ENCODE measurements at places on chromosomes 6 and 20. TPM values are rescaled to one million over a fixed set of nuclear protein-coding genes. Genes with fewer than 3 reads are reported as not detected.

The PRL gene
- total RNA-seq = not detected

The ASIP gene
- not detected for total RNA-seq

The SLCO4A1 gene
- total RNA-seq = 162 TPM

The BICRAL gene
- 3.5 TPM for total RNA-seq

The ANGPT4 gene
- total RNA-seq = not detected

The ZNF334 gene
- total RNA-seq = 0.58 TPM

The FARS2 gene
- total RNA-seq = 18.4 TPM

The MPIG6B gene
- not detected for total RNA-seq

The MYLK4 gene
- total RNA-seq = 0.11 TPM

The RPRD1B gene
- total RNA-seq = 40.1 TPM

The PCSK2 gene
- not detected for total RNA-seq

The FRK gene
- 0.46 TPM for total RNA-seq

The GATA5 gene
- total RNA-seq = 0.46 TPM

The FOXF2 gene
- total RNA-seq = not detected

The FNDC1 gene
- total RNA-seq = not detected

The KCNK16 gene
- not detected for total RNA-seq

The DLK2 gene
- total RNA-seq = 1.4 TPM

The LY6G6C gene
- total RNA-seq = 0.22 TPM

The C20orf144 gene
- total RNA-seq = not detected

The EMILIN3 gene
- total RNA-seq = not detected

The RPS6KA2 gene
- 5.1 TPM for total RNA-seq

The SLC35D3 gene
- not detected for total RNA-seq

The COL21A1 gene
- 1.0 TPM for total RNA-seq

The FABP7 gene
- not detected for total RNA-seq

The ULBP1 gene
- total RNA-seq = 0.86 TPM

The UBD gene
- total RNA-seq = not detected

The FLRT3 gene
- 2.6 TPM for total RNA-seq

The ELOVL4 gene
- total RNA-seq = 1.6 TPM

The TAPBP gene
- total RNA-seq = 67.2 TPM

The PLN gene
- not detected for total RNA-seq

The MEI4 gene
- total RNA-seq = not detected

The MYB gene
- 4.4 TPM for total RNA-seq

The DCDC2 gene
- total RNA-seq = 0.11 TPM

The SSTR4 gene
- total RNA-seq = not detected

The GNAS-AS1 gene
- 0.11 TPM for total RNA-seq

The OVOL2 gene
- 23.1 TPM for total RNA-seq

The IMPG1 gene
- total RNA-seq = not detected

The CLPSL1 gene
- not detected for total RNA-seq

The GPX5 gene
- total RNA-seq = not detected

The ABRACL gene
- 37.6 TPM for total RNA-seq

The POU3F2 gene
- 0.07 TPM for total RNA-seq

The SIGLEC1 gene
- total RNA-seq = not detected

The CALHM4 gene
- total RNA-seq = not detected

The OR2H2 gene
- total RNA-seq = not detected

The RSPH9 gene
- total RNA-seq = not detected

The HEY2 gene
- total RNA-seq = not detected

The PHACTR3 gene
- total RNA-seq = 26.4 TPM

The BEND6 gene
- 1.3 TPM for total RNA-seq

The VSX1 gene
- total RNA-seq = not detected

The ARFGAP1 gene
- total RNA-seq = 92.0 TPM

The GPLD1 gene
- 3.9 TPM for total RNA-seq

The RAD21L1 gene
- total RNA-seq = 0.11 TPM

The PTCRA gene
- not detected for total RNA-seq

The C2 gene
- total RNA-seq = 1.1 TPM

The CUL9 gene
- total RNA-seq = 43.8 TPM

The SLC13A3 gene
- total RNA-seq = not detected

The BTBD3 gene
- total RNA-seq = 21.6 TPM

Data from PC-3 (cell line).